Renal pelvis (tissue), 12 donors: ENCODE measurements at places on chromosomes 3 and 15. TPM values are rescaled to one million over a fixed set of nuclear protein-coding genes. Genes with fewer than 3 reads are reported as not detected.

GRCh38 chr15:31782016-31782783 is 248.1 kb upstream of the CHRNA7 start:
- DNase-seq = no peak

GRCh38 chr15:63849906-63850305 is 16.2 kb upstream of the HERC1 start:
- no peak for DNase-seq

GRCh38 chr15:90463381-90463780 is 66.3 kb upstream of the CRTC3 start:
- DNase-seq = no peak

- DNase-seq = no peak
Observed at GRCh38 chr3:27758083-27758482, 36.0 kb upstream of the EOMES start.

ZNF197 gene
- polyA plus RNA-seq = 34.3 TPM
